ENCODE measurements at places on chromosomes 2 and 18.

DNA sequence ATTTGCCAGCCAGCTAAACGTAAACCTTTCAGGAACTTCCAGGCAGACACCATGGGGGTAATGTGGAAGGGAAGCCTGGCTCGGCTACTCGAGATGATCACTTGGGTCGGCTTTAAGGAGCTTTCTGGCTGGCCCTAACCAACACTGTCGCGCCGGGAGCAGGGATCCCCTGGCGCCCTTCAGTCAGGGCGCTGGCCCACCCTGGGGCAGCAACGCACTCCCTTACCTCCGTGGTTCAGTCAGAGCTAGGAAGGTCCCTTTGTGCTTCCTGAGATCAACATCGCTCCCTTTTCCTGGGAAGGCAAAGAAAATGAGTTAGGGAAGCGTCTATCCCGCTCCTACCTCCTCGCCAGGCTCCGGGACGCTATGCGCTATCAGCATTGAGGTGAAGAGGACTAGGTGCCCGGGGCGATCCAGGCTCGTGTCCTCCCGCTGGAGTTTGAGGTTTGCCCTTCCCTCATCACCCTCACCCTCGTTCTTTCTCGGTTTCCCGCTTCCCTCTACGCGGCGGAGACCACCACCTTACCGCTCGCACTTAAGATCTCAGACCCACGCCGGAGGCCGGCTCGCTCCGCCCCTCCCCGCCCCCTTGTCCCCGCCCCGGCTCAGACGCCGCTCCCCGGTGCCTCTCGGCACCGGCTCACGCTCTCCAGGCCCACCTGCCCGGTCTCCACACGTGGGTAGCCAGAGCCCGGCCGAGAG is 449 bp upstream of the ATRAID start:
- no peak for DNase-seq

DNA sequence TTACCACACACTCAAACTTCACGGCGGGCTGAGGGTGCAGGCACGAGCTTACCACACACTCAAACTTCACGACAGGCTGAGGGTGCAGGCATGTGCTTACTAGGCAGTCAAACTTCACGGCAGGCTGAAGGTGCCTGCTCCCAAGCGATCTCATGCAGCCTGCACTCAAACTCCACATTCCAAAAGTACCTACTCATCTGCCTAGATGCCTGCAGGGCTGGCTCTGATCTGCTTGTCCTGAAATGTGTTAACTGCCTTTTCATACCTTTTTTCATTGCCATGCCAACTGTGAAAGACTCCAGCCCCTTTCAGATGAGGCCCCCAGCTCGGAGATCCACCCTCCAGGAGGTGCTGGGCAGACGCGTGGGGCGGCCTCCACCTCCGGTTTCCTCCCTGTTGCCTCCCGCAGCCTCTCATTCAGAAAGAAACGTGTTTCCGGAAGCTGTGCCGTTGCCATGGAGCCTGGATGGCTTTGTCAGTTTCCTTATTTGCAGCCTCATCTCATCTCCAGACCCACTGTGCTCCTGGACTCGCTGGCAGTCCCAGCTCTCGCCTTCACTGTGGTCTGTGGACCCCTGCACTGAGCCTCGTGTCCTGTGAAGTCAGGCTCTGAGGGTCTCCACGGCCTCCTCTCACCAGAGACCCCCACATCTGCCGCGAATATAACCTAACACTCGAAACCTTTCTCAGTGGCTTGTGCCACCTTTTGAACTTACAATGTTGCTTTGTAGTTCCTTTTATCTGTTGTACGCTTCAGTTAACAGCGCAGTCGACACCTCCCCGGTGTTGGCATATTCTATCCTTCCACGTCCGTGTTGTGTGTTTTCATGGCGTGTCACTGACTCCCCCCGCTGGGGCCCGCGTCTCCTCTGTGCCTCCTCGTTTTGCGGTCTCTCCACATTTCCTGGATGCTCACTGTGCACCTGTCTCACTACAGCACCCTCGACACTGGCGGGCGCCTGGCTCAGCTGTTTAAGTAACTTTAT is 106.1 kb upstream of the ALKAL2 start:
- no peak for DNase-seq

DNA sequence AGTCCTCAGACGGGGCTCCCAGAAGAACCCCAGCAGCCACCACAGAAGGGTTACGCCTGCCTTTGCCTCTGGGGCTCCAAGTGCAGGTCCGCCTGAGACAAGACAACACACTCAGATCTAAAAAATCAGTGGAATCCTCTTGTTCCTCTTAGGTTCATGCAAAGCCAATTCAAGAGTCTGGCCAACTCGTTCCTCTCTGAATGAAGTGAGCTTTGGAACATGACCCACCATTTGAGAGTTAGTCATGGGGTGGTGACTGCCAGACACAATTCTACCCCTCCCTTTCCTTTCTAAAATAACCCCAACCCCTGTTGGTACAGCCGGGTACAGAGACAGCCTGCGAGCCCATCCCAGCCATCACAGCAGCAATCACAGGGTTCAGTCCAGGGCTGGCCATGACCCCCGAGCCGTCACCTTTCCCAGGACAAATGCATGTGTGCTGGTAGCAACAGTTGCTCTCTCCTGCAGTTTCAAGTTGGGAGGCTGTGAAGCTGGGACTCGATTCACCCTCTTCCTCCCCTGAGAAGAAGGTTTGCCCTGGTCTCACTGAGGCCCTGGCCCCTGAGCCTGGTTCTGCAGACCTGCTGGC is 183.1 kb upstream of the SH3BP4 start:
- DNase-seq = no peak

GRCh38 chr18:66226782-66227181 is 377.1 kb downstream of the CDH19 start:
- no peak for DNase-seq

DNA sequence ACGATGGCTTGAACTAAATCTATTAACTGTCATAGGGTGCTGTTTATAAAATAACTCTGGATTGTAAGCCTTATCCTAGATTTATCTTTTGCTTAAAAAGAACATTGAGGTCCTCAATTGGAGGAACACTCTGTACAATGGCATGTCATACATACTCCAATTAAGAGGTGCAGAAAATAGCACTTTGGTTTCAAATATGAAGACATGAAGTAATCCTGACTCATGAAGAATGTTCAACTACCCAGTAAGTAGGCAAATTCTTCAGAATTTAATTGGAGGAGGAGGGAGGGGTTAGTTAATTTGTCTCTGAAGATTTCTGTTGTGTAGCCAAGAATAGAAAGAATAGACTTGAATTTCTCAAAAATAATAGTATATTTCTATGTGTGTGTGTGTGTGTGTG is 36.1 kb downstream of the DCC start:
- no peak for DNase-seq

- DNase-seq = no peak
Observed at GRCh38 chr18:51654488-51655326, 457.2 kb upstream of the MEX3C start.

DNA sequence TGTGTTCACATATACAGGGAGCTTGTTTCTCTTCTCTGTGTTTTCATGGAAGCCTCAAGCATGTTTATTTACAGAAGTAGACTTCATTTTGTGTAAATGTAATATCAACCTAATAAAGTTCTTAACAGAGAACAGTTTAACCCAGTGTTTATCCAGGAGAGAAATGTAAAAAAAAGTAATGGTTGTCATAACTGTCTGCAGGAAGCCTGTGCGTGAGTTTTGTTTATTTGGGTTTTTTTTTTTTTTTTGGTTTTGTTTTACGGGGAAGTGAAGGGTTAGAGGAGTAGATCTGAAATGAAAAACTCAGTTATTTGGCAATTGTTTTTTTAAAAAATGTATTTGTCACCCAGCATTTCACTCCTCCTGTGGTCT is 124.7 kb downstream of the RAPGEF4 start:
- DNase-seq = no peak

- no peak for DNase-seq
Observed at GRCh38 chr2:157182204-157182709, 75.2 kb upstream of the GALNT5 start.

DNA sequence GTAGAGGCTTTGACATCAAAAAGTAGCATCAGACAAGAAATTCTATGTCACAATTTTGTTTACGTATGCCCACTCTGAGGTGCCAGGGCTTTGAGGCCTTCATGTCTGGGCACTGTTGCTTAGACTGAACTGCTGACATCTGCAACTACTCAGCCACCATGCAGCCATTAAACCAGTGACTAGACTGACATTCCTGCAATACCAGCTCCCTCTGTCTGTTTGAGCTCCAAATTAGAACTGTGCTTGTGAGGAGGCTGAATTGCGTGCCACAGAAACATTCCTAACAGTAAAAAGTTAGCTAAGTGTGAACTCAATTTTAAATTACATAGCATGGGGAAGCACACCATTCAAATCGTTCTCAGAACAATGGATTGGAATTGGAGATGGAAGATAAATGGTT is 163.2 kb downstream of the INSIG2 start:
- DNase-seq = no peak

DNA sequence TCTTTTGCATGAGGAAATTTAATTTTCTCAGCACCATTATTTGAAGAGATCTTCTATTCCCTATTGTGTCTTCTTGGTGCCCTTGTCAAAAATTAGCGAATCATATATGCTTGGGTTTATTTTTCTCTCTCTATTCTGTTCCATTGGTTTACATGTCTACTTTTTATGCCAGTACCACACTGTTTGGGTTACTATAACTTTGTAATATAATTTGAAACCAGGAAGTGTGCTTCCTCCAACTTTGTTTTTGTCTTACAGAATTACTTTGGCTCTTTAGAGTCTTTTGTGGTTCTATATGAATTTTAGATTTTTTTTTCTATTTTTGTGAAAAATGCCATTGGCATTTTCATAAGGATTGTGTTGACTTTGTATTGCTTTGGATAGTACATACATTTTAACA is 17.6 kb downstream of the ALMS1 start:
- no peak for DNase-seq

GRCh38 chr2:160657196-160657595 is 163.6 kb upstream of the RBMS1 start:
- DNase-seq = no peak

- DNase-seq = no peak
Observed at GRCh38 chr2:237120916-237121315, 35.2 kb downstream of the COPS8 start.

DNA sequence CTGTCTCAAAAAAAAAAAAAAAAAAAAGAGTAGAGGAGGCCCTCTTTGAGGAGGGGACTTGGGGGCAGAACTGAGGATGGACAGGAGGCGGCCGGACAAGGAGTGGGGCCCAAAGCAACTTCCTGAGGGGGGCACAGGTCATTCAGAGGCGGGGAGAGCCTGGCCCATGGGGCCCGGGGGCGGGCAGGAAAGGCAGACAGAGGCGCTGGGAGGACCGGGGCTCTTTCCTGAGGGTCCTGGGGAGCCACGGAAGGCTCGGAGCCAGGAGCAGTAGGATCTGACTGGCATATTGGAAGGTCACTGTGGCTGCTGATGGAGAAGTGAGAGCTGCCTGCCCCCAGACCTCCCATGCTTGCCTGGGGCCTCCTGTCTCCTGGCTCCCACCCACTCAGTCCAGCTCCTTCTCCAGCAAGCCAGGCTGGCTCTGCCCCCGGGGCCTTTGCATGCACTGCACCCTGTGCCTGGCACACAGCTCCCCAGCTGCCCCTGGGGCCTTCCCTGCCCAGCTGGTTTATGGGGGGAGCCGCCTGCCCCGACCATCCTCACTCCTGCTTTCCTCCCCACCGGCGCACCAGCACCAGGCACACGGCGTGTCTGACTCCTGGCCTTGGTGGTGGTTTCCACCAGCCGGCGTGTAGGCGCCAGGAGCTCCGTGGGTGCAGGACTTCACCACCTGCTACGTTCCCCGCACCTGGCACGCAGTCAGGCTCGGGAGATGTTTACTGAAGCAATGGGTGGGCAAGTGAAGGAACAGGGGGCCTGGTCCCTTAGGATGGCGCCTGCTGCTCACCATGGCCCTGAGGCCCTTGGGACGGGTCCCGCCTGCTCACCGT is 5.6 kb downstream of the ESPNL start:
- DNase-seq = no peak

- no peak for DNase-seq
Observed at GRCh38 chr2:88866756-88867155, 175.3 kb downstream of the RPIA start.

DNA sequence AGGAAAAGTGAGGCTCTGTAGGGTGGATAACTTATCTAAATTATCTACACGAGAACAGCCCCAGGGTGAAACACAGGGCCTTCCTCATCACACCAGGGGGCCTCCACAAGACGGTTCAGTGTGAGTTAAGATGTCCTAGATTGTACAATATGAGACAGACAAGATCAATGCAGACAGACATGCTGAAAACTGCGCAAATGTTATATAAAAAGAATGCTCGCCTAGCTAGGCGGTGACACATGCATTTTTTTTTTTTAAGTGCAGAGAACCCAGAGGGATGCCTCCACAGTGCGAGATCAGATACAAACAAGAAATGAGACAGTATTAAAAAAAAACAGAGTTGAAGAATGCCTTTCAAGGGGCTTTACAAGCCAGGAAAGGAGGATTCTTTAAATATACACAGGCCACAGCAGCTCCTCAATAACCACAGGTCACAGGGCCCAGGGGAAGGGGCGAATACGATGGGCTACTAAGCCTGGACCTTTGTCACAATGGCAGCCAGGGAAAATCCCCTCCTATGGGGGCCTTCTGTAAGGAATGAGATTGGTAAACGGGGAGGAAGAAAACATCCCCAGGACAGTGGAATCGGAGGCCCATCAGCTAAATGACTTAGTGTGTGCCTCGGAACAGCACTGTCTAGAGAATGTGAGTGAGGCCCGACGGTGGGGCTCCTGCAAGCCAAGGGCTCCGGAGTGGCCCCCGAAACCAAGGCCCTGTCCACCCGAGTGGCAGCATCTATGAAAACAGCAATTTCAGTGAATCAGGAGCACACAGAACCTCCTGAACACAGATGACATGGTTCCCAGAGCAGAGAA is 48.9 kb downstream of the ADCY3 start:
- no peak for DNase-seq

DNA sequence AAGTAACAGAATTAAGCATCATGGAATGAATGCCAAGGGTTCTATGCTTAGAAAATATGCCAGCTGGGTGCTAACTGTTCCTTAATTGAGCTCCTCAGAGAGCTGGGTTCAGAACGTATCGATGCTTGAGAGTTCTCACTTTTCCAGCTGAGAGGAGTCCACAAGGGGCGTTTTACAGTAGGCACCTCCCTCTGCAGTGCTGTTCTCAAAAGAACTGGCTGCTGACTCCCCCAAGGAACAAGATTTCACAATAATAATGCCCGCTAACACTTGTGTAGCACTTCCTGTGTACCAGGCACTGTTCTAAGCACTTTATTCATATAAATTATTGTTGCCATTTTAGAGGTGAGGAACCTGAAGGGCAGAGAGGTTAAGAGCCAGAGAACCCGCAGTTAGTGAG is 18.1 kb upstream of the TMEM237 start:
- no peak for DNase-seq

- DNase-seq = no peak
Observed at GRCh38 chr18:6118080-6118479, 222.8 kb upstream of the TMEM200C start.
